Activated CD8-positive, alpha-beta T cell treated with anti-CD3 and anti-CD28 coated beads for 36 hours (primary cell): ENCODE measurements at places on chromosomes 2 and 18. TPM values are rescaled to one million over a fixed set of nuclear protein-coding genes. Genes with fewer than 3 reads are reported as not detected.

DNA sequence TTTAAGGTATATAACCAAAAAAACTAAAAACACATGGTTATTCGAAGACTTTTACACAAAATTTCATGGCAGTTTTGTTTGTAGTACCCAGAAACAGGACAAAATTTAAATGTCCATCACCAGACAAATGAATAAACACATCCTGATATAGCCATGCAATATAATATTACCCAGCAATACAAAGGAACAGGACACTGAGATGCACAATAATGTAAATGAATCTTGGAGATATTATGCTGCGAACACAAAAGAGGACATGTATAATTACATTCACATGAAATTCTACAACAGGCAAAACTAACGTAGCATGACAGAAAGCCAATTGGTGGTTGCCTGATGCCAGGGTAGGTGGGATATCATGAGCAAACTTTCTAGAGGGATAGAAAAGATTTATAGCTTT, 92.4 kb upstream of the OTX1 start:
- no peak overlapping the region for H3K27ac ChIP-seq
- no peak overlapping the region for H3K4me3 ChIP-seq
- H3K27me3 ChIP-seq: no peaks in the 10 kb centered on the region
- no peak for DNase-seq

Gene PID1
- total RNA-seq: not detected

DNA sequence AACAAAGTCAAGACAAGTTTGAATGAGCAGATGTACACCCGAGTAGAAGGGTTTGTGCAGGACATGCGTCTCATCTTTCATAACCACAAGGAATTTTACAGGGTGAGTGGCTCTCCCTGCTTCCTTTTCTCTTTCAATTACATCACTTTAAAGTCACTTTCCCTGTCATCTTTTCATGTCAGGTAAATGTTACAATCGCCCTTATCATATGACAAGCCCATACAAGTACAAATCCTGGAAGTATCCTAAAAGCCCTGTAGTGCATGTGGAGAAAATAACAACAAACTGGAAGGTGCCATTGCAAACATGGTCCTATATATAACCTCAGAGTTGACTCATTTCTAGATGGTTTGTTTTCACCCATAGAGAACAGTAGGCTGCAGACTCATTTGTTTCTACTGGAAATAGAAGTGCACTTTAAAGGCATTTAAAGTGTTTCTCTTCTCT, 126.0 kb downstream of the SP100 start:
- H3K4me3 ChIP-seq: no peak overlapping the region
- peaks cover 26% of the 10 kb centered on the region for H3K4me1 ChIP-seq
- H3K27ac ChIP-seq: peak overlapping the region; percentile 74

Gene CD207
- total RNA-seq: not detected

GRCh38 chr2:130915149-130915548, 78.4 kb downstream of the ARHGEF4 start:
- H3K27ac ChIP-seq: no peak overlapping the region
- DNase-seq: no peak
- H3K4me3 ChIP-seq: no peak overlapping the region
- no peaks in the 10 kb centered on the region for H3K4me1 ChIP-seq

Gene CIB4
- total RNA-seq: not detected

GRCh38 chr2:107990718-107991117, 4.4 kb downstream of the SLC5A7 start:
- H3K36me3 ChIP-seq: no peaks in the 10 kb centered on the region
- no peak overlapping the region for H3K27ac ChIP-seq
- H3K4me1 ChIP-seq: no peaks in the 10 kb centered on the region
- peaks cover 16% of the 10 kb centered on the region for H3K27me3 ChIP-seq
- H3K4me3 ChIP-seq: no peak overlapping the region

GRCh38 chr2:180413336-180413735, 406.2 kb upstream of the CWC22 start:
- no peak overlapping the region for H3K4me3 ChIP-seq
- no peak overlapping the region for H3K27ac ChIP-seq
- no peaks in the 10 kb centered on the region for H3K36me3 ChIP-seq
- H3K27me3 ChIP-seq: no peaks in the 10 kb centered on the region
- DNase-seq: no peak

DNA sequence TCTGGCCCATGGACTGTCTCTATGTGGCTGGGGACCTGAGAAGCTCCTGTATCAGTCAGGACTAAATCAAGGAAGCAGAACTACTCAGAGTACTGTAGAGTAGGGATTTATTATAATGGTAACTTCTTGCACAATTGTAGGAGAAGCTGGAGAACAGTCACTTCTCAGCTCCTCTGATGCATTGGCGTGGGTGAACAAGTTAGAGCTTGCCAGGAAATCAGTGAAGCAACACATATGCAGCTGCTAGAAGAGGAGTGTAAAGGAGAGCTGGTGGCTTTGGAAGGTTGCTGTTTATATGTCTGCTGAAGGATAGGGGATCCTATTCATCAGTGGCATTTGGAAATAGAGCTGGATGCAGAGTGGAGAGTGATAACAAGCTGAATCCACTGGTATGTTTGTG, 215.5 kb upstream of the CWC22 start:
- DNase-seq: no peak
- no peaks in the 10 kb centered on the region for H3K36me3 ChIP-seq
- no peaks in the 10 kb centered on the region for H3K4me1 ChIP-seq
- no peak overlapping the region for H3K27ac ChIP-seq
- H3K27me3 ChIP-seq: peaks cover 1% of the 10 kb centered on the region
- no peak overlapping the region for H3K4me3 ChIP-seq

Gene HTR2B
- not detected for total RNA-seq

DNA sequence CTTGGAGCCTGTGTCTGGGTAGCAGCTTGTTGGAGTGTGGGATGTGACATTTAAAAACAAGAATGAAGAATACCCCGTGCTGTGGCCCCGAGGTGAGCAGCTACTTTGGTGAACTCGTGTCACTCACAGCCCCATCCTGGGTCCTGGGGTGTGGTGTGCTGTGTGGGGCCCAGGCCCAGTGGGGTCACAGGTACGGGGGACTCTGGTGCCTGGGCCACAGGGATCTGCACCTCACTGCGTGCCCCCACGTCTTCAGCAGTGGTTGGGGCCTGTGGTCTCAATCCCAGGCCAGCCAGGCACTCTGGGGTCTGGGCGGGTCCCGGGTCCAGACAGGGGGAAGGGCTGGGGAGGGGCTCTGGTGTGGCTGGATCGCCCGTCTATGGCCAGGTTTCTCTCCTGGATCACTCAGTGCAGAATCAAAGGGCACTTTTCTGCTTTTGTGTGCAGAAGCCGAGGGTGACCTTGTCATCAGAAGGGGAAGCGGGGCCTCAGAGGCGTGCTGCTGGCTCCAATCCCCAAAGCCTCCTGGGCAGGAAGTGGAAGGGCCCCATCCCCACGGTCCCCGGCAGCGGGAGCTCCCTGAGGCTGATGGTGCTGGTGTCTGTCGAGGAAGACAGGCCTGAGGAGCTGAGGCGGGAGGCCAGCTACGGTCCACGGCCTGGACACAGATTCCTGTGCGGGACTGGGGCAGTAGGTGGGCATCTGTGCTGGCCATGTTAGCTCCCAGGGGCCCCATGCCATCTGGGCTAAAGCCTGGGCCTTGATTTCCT, 1.4 kb downstream of the GPR35 start:
- no peaks in the 10 kb centered on the region for H3K27me3 ChIP-seq
- peak overlapping the region; percentile 87 for H3K27ac ChIP-seq
- DNase-seq: peak; percentile 77
- H3K36me3 ChIP-seq: no peaks in the 10 kb centered on the region
- peak overlapping the region; percentile 64 for H3K4me3 ChIP-seq

Gene ITGB6
- total RNA-seq: not detected

- DNase-seq: no peak
- no peaks in the 10 kb centered on the region for H3K27me3 ChIP-seq
- peaks cover 16% of the 10 kb centered on the region for H3K4me1 ChIP-seq
- no peak overlapping the region for H3K4me3 ChIP-seq
- no peak overlapping the region for H3K27ac ChIP-seq
Measured at GRCh38 chr2:230498506-230499107, 82.6 kb downstream of the SP100 start.

DNA sequence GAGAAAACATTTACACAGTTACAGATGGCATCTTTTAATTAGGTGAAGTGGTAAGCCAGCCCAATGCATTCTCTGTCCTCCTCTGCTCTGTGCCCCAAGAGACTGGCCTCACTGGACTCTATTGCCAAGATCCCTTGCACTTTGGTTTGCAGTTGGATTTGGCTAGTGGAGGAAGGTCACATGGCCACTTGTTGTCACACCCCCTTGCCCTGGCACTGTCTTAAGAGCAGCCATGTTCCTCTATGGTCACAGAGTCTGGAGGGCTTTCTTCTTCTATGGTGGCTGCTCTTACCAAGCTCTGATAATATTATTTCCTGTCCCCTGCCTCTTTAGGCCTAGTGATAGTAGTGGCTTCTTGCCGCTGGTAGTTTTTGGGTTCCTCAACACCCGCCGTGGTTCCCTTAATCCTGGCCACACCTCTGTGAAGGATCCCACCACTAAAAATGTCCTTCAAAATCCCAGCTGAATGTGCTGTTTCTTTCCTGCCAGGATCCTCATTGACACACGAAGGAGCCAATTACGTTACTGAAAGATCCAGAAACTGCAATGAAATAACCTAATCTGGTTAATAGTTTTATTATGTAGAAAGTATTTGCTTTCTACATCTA, 111.1 kb downstream of the CDC42EP3 start:
- no peak overlapping the region for H3K4me3 ChIP-seq
- no peaks in the 10 kb centered on the region for H3K36me3 ChIP-seq
- no peaks in the 10 kb centered on the region for H3K27me3 ChIP-seq
- no peak for DNase-seq
- H3K4me1 ChIP-seq: peaks cover 34% of the 10 kb centered on the region

- DNase-seq: no peak
- H3K27me3 ChIP-seq: no peaks in the 10 kb centered on the region
- no peak overlapping the region for H3K27ac ChIP-seq
- no peaks in the 10 kb centered on the region for H3K36me3 ChIP-seq
Measured at GRCh38 chr18:76080430-76080829, 414.6 kb downstream of the ZNF516 start.

- peaks cover 7% of the 10 kb centered on the region for H3K4me1 ChIP-seq
- DNase-seq: peak; percentile 22
- H3K27ac ChIP-seq: no peak overlapping the region
- H3K36me3 ChIP-seq: no peaks in the 10 kb centered on the region
- H3K4me3 ChIP-seq: no peak overlapping the region
Measured at GRCh38 chr2:37809525-37809924, 115.6 kb upstream of the RMDN2 start.

GRCh38 chr2:20190876-20191713, 33.8 kb downstream of the SDC1 start:
- H3K4me1 ChIP-seq: no peaks in the 10 kb centered on the region
- no peaks in the 10 kb centered on the region for H3K36me3 ChIP-seq
- H3K27ac ChIP-seq: no peak overlapping the region
- H3K27me3 ChIP-seq: no peaks in the 10 kb centered on the region

Gene ACKR3
- total RNA-seq: 3.4 TPM

DNA sequence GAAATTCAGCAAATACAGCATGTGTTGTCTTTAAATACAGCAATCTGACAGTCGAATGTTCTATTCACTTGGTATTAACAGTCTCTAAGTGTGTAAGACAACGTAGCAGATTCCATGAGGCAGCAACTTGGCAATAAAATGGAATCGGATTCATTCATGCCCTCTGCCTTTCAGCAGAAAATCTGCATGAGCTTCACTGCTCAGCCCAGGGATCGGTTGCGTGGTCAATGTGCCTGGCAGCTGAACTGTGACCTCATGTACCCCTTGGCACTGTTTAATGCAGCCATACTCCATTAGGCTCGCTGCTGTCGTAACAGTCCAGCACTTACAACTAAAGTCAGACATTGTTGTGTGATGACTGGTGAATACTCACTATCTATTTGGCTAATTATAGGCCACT, 17.7 kb upstream of the RGPD4 start:
- no peak for DNase-seq
- no peaks in the 10 kb centered on the region for H3K36me3 ChIP-seq

Gene OSR1
- total RNA-seq: not detected

GRCh38 chr18:76405681-76406356, 89.2 kb downstream of the ZNF516 start:
- peaks cover 19% of the 10 kb centered on the region for H3K4me1 ChIP-seq
- H3K36me3 ChIP-seq: peaks cover 8% of the 10 kb centered on the region
- H3K27me3 ChIP-seq: no peaks in the 10 kb centered on the region
- no peak overlapping the region for H3K27ac ChIP-seq

DNA sequence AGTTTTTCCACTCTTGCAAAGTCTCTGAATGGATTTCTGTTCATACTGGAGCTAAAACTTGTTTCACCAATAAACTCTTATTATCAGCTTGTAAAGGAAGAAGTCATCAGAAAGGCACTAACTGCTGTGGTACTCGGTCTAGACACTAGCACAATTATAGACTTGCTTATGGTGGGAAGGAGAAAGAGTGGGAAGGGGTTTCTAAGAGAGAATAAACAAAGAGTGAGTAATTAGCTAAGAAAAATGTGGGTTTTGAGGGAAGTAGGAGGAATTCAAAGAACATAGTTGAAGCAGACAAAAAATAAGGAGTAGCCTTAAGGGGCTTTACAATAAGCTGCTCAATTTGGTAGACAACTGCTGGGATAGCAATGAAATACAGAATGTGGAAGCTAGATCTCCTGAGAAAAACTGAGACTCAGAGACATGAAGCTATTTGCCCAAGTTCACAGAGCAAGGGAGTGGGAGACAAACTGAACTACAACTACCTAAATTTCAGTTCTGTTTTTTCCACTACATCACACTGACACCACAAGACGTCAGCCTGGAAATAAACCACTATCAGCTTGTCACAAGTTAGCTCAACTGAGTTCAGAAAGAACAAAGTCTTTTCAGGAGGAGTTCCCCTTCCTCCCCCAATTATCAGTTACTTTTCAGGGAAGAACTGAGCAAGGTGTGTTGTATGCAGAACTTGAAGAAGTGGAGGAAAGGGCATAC, 59.7 kb downstream of the MAP4K3 start:
- H3K4me1 ChIP-seq: peaks cover 21% of the 10 kb centered on the region
- no peaks in the 10 kb centered on the region for H3K27me3 ChIP-seq
- H3K4me3 ChIP-seq: no peak overlapping the region
- peaks cover 24% of the 10 kb centered on the region for H3K36me3 ChIP-seq

Gene GAREM1
- not detected for total RNA-seq

- no peaks in the 10 kb centered on the region for H3K27me3 ChIP-seq
- no peak for DNase-seq
- H3K27ac ChIP-seq: no peak overlapping the region
- H3K4me1 ChIP-seq: no peaks in the 10 kb centered on the region
- no peak overlapping the region for H3K4me3 ChIP-seq
Measured at GRCh38 chr2:238499731-238500580, 73.2 kb downstream of the ASB1 start.
